Activated CD8-positive, alpha-beta T cell treated with anti-CD3 and anti-CD28 coated beads, Interleukin-2, amount 10 ng/mL, durations not matched to agents 7 days and 5 days (primary cell): ENCODE measurements at places on chromosomes 6 and 20.

DNA sequence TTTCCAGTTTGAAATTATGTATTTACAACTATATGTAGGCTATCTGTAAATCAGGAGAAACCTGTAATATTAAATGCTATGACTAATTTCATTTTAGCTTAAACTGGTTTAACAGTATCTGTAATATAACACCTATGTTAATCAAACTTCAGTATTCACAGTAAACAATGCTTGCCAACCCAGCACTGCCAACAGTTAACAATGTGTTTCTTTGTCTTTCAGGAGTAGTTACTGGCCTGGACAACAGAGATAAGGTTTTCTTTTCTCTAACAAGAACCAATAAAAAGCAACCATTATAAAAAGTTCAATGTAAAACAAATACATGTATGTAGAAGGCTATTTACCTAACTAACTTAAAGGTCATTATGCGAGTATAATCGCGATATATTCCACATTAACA is 158.8 kb downstream of the CDK19 start:
- no peak for DNase-seq

- no peak for DNase-seq
Observed at GRCh38 chr6:135395136-135395535, 102.4 kb downstream of the AHI1 start.

DNA sequence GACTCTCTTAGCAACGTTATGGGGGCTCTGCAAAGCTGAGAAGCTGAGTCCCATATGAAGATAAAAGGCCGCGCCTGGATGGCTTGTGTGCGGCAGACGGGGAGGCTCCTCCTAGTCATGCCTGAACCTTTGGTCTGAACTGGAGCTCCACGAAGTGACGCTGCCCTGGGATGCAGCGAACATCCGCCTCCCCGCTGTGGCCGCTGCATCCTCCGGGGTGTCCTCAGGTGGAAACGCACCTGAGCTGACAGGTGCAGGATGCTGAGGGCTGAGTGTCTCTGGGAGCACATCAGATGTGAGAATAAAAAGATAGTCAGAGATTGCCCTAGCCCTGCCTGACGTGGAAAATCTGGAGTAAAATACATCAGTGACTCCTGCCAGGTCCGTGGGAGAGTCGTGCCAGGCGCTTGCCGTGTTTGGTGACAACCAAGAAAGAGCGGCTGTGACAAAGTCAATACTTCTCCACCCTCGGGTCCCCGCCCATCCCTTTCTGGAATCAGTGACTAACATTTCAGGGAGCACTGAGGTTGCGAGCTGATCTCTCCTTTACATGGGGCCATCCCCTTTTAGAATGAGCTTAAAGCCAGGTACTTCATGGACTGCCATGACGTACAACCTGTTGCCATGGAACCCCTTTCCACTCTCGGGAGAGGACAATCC is 162.8 kb upstream of the AFDN start:
- DNase-seq, result no peak

GRCh38 chr20:1377341-1377871 is 15.4 kb downstream of the FKBP1A start:
- DNase-seq, result no peak

DNA sequence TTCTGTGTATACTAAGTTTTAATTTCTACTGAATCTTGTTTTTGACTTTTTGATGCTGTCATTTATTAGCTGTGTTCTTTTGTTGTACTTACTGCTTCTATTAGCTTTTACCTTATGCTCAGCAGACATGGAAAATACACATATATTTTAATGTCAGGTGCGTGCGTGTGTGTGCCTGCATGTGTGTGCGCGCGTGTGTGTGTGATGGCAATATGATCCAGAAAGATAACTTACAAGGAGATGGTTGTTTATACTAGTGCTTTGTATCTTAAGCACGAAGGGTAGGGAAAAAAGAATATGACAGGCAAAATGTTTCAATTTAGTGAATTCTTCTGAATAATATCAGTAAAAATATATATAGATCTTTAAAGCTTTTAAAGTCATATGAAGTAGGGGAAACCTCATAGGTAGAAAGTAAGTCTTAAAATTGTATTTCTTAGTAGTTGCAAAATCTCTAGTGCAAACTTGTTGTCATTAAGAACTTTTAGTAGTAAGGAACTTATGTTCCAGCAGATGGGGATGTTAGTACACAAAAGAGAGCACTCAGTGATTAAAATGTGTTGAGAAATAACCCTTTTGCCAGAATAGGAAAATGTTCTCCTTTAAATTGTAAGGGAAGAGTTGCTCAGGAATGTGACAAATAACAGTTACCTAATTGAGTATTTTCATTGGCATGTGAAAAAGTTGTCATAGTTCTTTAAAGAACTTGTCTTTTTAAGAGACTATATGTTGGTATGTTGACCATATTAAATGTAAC is 13.2 kb downstream of the QKI start:
- no peak for DNase-seq

- DNase-seq, result no peak
Observed at GRCh38 chr6:51028276-51028675, 209.6 kb downstream of the TFAP2B start.

GRCh38 chr20:44111712-44112335 is 75.2 kb downstream of the JPH2 start:
- no peak for DNase-seq
